ENCODE measurements at places on chromosomes 4 and X.

DNA sequence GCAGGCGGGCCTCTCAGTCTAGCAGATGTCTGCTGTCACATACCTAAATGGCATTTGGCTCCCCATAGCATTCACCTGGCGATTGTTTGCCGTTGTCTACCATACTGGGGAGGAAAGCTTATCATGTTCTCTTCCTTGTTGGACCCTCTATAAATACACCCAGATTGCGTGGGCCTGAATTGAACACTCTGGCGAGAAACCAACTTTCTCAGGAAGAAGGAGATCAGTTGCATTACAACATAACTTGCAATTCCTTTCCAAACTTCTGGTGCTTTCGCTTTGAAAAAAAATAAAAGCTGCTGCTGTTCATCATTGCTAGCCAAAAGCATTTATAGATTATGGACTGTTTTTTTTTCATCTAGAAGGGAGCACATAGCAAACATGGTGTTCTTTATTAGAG lies 230.0 kb upstream of the GPC4 start:
- DNase-seq = no peak

DNA sequence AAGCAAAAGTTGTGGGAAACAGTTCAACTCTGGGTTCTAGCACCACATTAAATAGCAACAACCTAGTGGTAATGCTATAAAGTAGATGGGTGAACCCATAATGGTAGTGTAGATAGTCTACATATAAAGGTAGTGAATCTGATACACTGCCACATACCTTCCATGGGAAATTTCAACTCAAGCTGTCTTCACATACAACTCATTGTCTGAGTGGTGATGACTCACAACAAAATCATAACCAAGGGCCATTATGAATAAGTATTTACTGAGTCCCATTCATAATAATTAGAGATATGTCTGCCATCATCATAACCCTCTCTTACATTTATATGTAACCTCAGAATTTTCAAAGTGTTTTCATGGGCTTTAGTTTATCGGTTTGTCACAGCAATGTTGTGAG lies 34.8 kb downstream of the EGF start:
- DNase-seq = no peak

GRCh38 chr4:183288955-183289354 lies 31.1 kb downstream of the CLDN22 start:
- DNase-seq = no peak

DNA sequence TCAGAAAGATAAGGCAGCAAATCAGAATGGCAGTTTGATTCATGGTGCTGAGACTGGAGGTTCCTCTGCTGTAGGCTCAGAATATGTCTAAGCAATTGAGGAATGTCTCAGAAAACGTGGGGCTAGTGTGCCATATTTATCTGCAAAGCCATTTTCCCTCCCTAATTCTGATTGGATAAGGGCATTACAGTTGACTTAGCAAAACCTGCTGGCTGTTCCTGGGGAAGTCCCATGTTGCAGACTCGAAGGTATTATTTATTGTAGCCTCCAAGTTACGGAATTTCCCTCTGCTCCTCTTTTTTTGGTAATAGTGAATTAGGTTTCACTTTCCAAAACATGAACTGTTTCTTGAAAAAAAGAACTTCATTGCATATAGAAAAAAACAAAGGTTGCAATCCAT lies at the start of gene CXCL10:
Gene CXCL10, minus strand, starts transcription at position 109 of the 400 bp plus-strand sequence. Its CDS starts 66 bp downstream, at position 43.
- DNase-seq = no peak

- no peak for DNase-seq
These were observed 502.7 kb downstream of the PACRGL start for GRCh38 chr4:21202959-21203358.

- DNase-seq = no peak
These were observed 81.9 kb upstream of the ATXN3L start for GRCh38 chrX:13401724-13402123.

DNA sequence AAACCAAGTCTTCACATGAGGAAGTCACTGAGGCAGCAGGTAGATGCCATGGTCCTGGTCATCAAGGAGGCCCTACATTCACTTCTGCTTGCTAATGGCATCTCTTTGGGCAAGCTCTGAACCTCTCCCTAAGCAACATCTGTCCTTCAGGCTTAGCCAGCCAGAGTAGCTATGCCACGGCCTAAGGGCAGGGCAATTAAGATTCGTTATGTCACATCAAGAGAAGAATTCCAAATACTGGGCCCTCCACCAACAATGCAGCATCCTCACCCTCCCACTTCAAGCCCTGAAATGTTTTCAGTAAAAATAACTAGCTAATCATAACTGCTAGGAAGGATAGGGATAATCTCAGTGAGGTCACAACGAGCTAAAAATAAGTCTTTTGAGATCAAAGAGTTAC lies 120.7 kb upstream of the HCCS start:
- no peak for DNase-seq

- no peak for DNase-seq
These were observed 21.2 kb upstream of the TAB3 start for GRCh38 chrX:30910124-30910860.
